Tibial nerve (tissue), 4 donors: ENCODE measurements at places on chromosomes 2 and 18.
A peak's percentile ranks its signal among the peaks of the same experiment; 100 is the strongest.

GRCh38 chr2:26480566-26481423 is 2.9 kb upstream of the OTOF start:
- H3K4me3 ChIP-seq: no peak overlapping the region
- peaks cover 10% of the 10 kb centered on the region for H3K4me1 ChIP-seq
- H3K27ac ChIP-seq: no peak overlapping the region
- no peaks in the 10 kb centered on the region for H3K27me3 ChIP-seq
- no peak for DNase-seq
- H3K36me3 ChIP-seq: no peaks in the 10 kb centered on the region

DNA sequence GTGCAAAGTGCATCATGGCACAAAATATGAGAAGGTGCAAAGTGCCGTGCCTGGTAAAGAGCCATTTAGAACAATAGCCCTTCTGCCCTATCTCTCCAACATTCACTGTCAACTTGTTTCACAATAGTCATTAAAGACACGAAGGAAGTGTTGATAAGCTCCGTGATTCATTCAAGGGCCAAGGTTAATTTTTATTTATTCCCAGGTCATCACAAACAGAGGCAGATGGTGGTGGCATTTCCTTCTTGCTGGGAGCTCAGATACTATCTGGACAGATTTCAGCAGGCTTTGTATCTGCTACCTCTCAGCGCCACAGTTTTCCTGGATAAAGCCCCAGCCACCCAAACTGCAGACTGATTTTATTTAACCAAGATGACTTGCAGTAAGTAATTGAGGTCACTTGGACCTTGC is 309.3 kb downstream of the ZNF521 start:
- DNase-seq: no peak
- H3K27me3 ChIP-seq: no peaks in the 10 kb centered on the region
- no peaks in the 10 kb centered on the region for H3K4me1 ChIP-seq
- no peak overlapping the region for H3K4me3 ChIP-seq

DNA sequence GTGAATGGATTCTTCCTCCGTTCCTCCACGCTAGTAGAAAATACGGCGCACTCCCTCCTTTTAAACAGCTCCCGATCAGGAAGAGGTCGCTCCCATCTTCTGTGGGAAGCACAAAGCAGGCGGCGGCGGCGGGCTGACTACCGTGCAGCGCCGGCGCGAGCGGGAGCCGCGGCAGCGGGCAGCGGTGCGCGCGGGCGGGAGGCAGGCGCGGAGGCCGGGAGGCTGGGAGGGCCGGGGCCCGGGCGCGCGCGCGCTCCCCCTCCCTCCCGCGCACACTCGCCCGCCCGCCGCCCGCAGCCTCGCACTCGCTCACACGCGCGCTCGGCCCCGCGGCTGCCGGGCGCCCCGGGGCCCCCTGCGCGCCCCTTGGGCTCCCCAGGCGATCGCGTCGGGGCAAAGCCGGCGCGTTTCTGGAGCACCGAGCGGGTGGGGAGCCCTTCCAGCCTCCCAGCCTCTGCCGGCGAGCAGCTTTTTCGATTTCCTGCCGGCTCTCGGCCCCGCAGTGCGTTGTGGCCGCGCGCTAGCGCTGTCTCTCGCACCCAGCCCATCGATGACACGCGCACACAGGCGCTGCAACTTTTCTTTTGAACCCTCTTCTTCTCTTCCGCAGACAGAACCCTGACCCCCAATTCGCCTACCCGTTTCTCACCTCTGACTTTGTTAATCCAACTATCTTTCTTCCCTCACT is at the start of gene SLC8A1:
Gene SLC8A1 (minus strand): TSS at position 173 of the 688 bp plus-strand sequence.
- peaks cover 4% of the 10 kb centered on the region for H3K4me1 ChIP-seq
- no peak for DNase-seq
- peak within 1 kb of the TSS; percentile 60 for H3K4me3 ChIP-seq
- H3K27ac ChIP-seq: peak within 1 kb of the TSS; percentile 64

DNA sequence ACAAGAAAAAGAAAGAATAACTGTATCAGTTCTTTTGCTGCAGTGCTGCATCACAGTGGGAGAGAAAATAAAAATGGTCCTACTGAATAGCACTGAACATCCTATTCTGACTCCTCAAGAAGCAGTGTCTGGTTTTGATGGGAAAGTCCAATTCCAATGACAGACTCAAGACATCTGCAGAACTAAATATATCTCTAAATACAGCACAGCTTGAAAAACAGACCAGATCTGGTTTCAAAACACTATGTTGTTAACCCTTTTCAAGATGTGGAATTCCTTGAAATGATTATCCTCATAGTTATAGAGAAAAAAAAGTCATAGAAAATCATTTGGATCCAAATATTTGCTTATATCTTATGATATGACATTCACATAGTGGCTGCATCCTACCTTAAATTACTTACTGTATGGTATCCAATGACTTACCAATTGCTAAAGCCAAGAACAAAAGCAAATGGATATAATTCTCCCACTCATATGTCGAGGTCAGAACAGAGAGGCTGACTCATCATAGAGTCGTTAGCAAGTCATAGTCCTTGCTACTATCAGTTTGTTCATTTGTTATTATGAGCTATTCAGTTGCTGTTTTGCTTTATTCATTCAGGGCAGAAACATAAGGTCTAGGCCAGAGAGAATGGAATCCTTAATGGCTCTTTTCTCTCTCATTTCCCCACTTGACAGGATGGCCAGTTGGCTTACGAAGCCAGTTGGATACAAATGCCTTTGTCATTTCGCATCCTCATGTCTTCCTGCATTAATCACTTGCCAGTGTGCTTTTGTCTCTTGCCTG is 62.5 kb upstream of the ACVR2A start:
- no peaks in the 10 kb centered on the region for H3K27me3 ChIP-seq
- H3K36me3 ChIP-seq: no peaks in the 10 kb centered on the region
- H3K4me1 ChIP-seq: no peaks in the 10 kb centered on the region
- no peak overlapping the region for H3K4me3 ChIP-seq
- H3K27ac ChIP-seq: no peak overlapping the region
- DNase-seq: no peak
